AG04450 (cell line): ENCODE measurements at places on chromosomes 13 and 19.
A peak's percentile ranks its signal among the peaks of the same experiment; 100 is the strongest.

DNA sequence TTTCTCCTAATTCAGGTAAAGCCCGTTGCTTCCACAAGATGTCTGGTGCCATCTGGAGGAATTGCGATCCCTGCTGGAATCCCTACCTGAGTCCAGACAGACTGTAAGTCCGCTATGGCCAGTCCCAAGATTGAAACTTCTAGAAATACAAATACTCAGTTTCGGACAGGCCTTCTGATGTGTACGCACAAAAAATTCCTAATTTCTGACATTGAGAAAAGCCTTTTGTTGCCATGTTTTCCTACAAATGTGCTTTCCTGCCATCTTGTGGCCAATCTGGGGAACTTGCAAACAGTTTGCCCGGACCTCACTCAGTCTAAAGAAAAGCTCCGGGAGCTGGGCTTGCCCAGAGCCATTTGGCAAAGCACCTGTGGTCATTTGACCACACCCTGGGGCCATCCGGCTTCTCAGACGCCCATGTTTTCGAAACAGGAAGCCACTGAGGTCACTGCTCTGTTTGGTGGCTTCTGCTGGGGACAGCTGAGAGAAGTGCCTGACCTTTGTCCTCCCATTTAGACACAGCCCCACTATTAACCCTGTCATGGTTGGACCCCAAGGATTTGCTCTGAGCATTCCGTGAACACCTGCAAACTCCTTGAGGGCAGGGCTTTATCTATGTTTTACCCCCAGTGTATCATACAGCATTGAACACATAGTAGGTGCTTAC, 79.4 kb downstream of the SLC15A1 start:
- peak; percentile 52 for DNase-seq

DNA sequence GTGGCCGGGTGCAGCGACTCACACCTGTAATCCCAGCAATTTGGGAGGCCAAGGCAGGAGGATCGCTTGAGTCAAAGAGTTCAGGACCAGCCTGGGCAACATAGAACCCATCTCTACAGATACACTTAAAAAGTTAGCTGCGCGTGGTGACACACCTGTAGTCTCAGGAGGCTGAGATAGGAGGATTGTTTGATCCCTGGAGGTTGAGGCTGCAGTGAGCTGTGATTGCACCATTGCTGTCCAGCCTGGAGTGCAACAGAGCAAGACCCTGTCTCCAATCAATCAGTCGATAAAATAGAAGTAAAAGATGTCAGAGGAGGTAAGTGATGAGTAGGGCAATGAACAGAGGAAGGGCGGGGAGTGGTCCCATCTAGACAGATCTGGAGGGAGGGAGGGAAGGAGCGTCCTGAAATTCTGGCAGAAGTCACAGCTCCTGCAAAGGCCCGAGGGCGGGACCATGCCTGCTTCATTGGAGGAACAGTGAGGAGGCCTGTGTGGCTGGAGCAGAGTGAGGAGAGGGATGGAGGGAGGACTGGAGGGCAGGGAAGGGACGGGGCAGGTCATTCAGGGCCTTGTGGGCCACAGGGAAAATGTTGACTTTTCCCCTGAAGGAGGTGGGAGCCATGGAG, 9.7 kb downstream of the SMIM24 start:
- no peak for DNase-seq

DNA sequence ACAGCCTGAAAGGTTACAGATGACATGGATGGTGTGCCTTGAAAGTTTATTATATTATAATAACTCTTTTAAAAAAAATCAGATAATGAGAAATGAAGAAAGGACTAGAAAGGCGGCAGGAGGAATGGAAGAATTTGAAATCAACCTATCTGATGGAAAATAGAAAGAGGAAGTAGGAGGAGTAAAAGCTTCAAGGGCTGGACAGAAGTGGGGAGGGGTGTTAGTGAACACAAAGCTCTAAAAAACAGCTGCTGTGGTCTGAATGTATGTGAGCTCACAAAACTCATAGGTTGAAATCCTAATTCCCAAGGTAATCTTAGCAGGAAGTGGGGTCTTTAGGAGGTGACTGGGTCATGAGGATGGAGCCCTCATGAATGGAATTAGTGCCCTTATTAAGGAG, 19.5 kb downstream of the CCDC70 start:
- DNase-seq = no peak

GRCh38 chr13:42574011-42574410, at the start of gene TNFSF11:
TNFSF11 (plus strand) TSS chr13:42574152; CDS start chr13:42574304, 152 bp downstream.
- no peak for DNase-seq

GRCh38 chr19:9792206-9793070, 23.9 kb upstream of the ZNF846 start:
- peak; percentile 84 for DNase-seq

DNA sequence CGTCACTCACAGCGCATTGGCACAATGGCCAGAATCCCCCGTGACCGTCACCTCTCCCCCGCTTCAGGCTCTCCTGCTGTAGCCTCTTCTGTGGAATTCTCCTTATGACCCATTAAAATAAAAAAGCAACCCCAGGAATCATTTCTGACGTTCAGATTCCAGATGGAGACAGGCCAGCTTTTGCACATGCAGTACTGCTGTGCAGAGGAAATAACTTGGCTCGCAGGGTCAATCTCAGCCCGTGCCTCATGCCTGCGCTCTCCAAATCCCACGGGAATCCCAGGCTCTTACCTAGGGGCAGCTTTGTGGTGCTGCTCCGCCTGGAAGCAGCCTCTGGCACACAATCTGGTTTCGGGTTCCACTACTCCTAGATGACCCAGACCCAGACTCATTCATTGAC, 32.7 kb upstream of the SOX1 start:
- DNase-seq = no peak

- peak; percentile 15 for DNase-seq
These were observed 11.6 kb upstream of the ASF1B start for GRCh38 chr19:14147797-14148605.
